MCF 10A (cell line): ENCODE measurements at places on chromosomes 1 and 21.

DNA sequence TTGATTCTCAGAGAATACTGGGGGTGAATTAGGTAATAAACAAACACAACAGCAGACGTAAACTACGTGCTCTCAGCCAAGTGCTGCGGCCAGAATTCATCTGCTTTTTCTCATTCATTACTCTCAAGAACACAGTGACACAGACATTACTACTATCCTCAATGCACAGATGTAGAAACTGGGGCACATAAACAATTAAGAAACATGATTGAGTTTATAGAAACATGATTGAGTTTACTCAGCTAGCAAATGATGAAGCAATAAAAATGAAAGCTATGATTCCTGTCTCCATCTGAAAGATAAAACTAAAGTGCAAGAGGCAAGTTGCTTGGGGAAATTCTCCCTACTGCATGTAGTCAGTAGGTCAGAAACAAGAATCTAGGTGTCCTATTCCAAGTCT, 140.5 kb downstream of the IFI44 start:
- no peak for DNase-seq
- H3K4me3 ChIP-seq: no peak overlapping the region
- no peak overlapping the region for H3K27ac ChIP-seq
- H3K27me3 ChIP-seq: no peaks in the 10 kb centered on the region

- H3K4me1 ChIP-seq: peaks cover 11% of the 10 kb centered on the region
- peaks cover 6% of the 10 kb centered on the region for H3K36me3 ChIP-seq
- no peak overlapping the region for H3K4me3 ChIP-seq
- DNase-seq: no peak
These were observed 45.9 kb upstream of the EPS15 start for GRCh38 chr1:51565009-51565408.

GRCh38 chr1:210792250-210793102, 341.5 kb downstream of the KCNH1 start:
- no peaks in the 10 kb centered on the region for H3K36me3 ChIP-seq
- no peak overlapping the region for H3K4me3 ChIP-seq
- peaks cover 7% of the 10 kb centered on the region for H3K4me1 ChIP-seq

- H3K36me3 ChIP-seq: peaks cover 6% of the 10 kb centered on the region
- no peak overlapping the region for H3K27ac ChIP-seq
These were observed 572.1 kb downstream of the DPYD start for GRCh38 chr1:97348599-97349265.

- no peak for DNase-seq
- no peak overlapping the region for H3K27ac ChIP-seq
- H3K4me3 ChIP-seq: no peak overlapping the region
These were observed 138.4 kb upstream of the TIAM1 start for GRCh38 chr21:31482460-31482859.

GRCh38 chr1:26293911-26294463, 12.4 kb downstream of the UBXN11 start:
- no peak overlapping the region for H3K27ac ChIP-seq
- H3K27me3 ChIP-seq: no peaks in the 10 kb centered on the region
- H3K36me3 ChIP-seq: peaks cover 5% of the 10 kb centered on the region
- DNase-seq: no peak
- peaks cover 3% of the 10 kb centered on the region for H3K4me1 ChIP-seq
- H3K4me3 ChIP-seq: no peak overlapping the region

- H3K4me1 ChIP-seq: no peaks in the 10 kb centered on the region
- H3K36me3 ChIP-seq: peaks cover 4% of the 10 kb centered on the region
- DNase-seq: peak; percentile 11
- H3K27ac ChIP-seq: no peak overlapping the region
These were observed 74.9 kb downstream of the CCDC18 start for GRCh38 chr1:93255222-93256079.

DNA sequence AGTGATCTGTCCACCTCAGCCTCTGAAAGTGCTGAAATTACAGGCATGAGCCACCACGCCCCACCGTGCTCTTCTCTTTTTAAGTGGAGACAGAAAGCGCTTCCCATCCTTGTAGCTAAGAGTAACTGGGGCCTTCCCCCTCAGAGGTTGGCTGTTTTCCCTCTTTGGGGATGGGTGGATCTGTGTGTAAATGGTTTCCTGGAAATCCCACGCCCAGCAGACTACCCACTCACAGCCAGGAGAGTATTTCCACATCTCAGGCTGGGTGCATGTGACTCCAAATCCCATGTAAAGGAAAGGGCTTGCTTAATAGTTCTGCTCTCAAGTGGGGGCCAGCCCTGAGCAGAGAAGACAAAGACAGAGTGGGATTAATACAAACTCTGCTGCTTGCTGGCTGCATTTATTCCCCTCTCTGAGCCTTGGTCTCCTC, 19.6 kb upstream of the TCEA3 start:
- peak; percentile 81 for DNase-seq
- no peaks in the 10 kb centered on the region for H3K27me3 ChIP-seq
- H3K27ac ChIP-seq: no peak overlapping the region
- peaks cover 30% of the 10 kb centered on the region for H3K36me3 ChIP-seq
- peaks cover 6% of the 10 kb centered on the region for H3K4me1 ChIP-seq

GRCh38 chr1:75134647-75135572, 722 bp downstream of the LHX8 start:
- H3K27me3 ChIP-seq: no peaks in the 10 kb centered on the region
- no peak overlapping the region for H3K4me3 ChIP-seq
- DNase-seq: no peak
- H3K36me3 ChIP-seq: no peaks in the 10 kb centered on the region

GRCh38 chr1:99018313-99018712, 13.7 kb upstream of the PLPPR5 start:
- H3K36me3 ChIP-seq: no peaks in the 10 kb centered on the region
- no peak for DNase-seq
- H3K27me3 ChIP-seq: no peaks in the 10 kb centered on the region
- no peak overlapping the region for H3K27ac ChIP-seq
- H3K4me3 ChIP-seq: no peak overlapping the region
- H3K4me1 ChIP-seq: no peaks in the 10 kb centered on the region

- no peaks in the 10 kb centered on the region for H3K27me3 ChIP-seq
- peaks cover 47% of the 10 kb centered on the region for H3K4me1 ChIP-seq
- DNase-seq: no peak
- peak overlapping the region; percentile 43 for H3K27ac ChIP-seq
- no peak overlapping the region for H3K4me3 ChIP-seq
- peaks cover 64% of the 10 kb centered on the region for H3K36me3 ChIP-seq
These were observed 8.5 kb downstream of the PRCC start for GRCh38 chr1:156775799-156776198.

- no peak overlapping the region for H3K4me3 ChIP-seq
- no peaks in the 10 kb centered on the region for H3K4me1 ChIP-seq
- no peaks in the 10 kb centered on the region for H3K36me3 ChIP-seq
- H3K27me3 ChIP-seq: no peaks in the 10 kb centered on the region
- no peak overlapping the region for H3K27ac ChIP-seq
These were observed 296.0 kb upstream of the PTBP2 start for GRCh38 chr1:96425382-96426129.
